Glutamatergic neuron (in vitro differentiated cells): ENCODE measurements at places on chromosomes 1 and 21.

DNA sequence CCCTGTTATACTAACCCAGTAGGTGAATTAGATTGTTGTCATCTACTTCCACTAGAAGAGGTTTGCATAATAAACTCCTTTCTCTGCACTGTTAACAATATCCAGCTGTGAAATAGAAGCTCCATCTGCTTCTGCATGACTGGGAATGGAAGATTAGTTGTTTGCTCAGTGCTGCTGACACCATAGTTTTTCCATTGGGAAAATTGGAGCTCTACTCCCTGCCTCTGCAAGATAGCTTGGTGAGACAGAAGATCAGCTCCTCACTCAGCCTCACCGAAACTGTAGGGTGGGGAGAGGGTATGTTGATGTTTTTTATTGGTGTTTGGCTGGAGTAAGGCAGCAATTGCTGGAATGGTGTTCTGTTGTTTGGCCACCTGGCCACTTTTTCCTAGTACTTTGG lies 331.6 kb upstream of the ADAMTS5 start:
- no peak for DNase-seq

GRCh38 chr1:92527670-92528069 lies 40.9 kb upstream of the GFI1 start:
- DNase-seq, result no peak

DNA sequence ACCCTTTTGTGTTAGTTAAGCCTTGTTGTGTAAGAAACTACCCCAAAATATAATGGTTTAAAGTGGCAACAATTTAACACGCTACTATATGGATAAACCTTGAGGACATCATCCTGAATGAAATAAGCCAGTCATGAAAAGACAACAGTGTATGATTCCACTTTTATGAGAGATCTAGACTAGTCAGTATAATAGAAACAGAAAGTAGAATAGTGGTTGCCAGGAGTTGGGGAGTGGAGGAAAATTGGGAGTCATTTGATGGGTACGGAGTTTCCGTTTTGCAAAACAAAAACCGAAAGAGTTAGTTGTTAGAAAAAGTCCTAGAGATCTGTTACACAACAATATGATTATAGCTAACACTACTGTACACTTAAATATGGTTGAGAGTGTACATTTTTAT lies 16.0 kb upstream of the CHIA start:
- DNase-seq, result no peak

GRCh38 chr1:167090314-167090942 lies at the start of gene GPA33:
TSS of gene GPA33 (minus strand) at chr1:167090377. CDS start at chr1:167090287, 90 bp downstream.
- DNase-seq, result no peak

DNA sequence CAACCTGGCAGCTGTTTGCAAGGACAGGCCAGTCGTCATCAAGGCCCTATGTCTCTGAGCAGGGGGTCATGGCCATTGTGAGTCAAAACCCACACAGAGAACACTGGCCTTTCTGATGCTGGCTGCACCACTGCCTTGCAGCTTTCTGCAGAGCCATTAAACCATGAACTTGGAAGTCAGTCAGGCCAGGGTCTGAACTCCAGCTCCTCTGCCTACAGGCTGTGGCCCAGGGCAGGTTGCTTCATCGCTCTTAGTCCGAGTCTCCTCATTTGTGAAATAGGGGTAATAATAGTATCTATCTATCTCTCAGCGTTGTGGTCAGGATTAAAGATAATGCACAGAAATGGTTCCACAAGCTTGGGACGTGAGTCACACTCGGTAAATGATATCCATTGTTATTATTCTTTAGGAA lies 35.8 kb upstream of the HIVEP3 start:
- DNase-seq, result no peak

DNA sequence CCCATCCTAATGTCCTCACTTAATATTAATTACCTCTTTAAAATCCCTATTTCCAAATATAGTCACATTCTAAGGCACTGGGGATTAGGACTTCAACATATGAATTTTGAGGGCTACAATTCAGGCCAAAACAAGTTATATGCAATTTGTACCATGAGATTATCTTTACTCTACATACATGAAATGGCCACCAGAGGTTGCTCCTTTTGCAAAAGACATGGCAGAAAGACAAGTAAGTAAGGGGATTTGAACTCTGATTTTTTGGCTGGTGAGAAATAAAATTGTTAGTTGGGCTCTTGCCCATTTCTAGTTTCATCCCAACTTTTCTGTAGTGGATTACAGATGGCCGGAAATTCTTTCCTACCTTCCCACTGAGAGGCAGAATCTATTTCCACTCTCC lies 4.8 kb upstream of the ALG6 start:
- no peak for DNase-seq

DNA sequence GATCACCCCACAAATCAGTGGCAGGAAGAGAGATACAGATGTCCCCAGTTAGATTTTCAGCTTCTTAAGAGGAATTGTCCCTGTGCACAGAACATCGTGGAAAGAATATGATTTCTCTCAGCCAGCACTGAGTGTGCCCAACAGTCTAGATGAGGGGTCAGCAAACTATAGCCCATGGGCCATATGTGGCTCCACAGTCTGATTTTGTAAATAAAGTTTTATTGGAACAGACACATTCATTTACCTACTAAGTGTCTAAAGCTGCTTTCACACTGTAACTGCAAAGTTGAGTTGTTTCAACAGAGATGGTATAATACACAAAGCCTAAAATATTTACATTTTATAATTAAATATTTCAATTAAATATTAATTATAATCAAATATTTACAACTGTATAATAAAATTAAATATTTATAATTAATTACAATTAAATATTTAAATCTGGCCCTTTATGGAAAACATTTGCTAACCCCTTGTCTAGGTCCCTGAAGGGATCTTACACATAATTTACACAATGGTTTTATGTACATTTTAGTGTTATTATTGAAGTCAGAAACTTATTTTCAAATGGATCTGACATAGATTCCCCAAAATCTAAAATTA lies 407.6 kb downstream of the PTPRU start:
- DNase-seq, result no peak

GRCh38 chr1:156090840-156091188 lies 8.5 kb upstream of the MEX3A start:
- peak; percentile 89 for DNase-seq

- DNase-seq, result no peak
These were observed 15.0 kb downstream of the GNB1 start for GRCh38 chr1:1875932-1876331.

DNA sequence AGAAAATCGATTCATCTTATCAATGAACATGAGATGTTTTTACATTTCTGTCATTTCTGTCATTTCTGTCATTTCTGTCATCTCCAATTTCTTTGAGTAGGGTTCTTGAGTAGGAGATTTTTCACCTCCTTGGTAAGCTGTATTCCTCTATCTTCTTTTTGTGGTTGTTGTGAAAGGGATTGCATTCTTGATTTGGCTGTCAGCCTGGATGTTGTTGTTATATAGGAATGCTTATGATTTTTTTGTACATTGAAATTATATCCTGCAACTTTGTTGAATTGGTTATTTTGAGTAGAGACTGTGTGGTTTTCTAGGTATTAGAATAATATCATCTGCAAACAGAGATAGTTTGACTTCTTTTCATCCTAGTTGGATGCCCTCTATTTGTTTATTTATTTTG lies 1233.7 kb downstream of the PLA2G4A start:
- no peak for DNase-seq

GRCh38 chr1:163307479-163308171 lies 14.1 kb upstream of the NUF2 start:
- DNase-seq, result no peak

- peak; percentile 31 for DNase-seq
These were observed 6.1 kb upstream of the SFN start for GRCh38 chr1:26856604-26857469.

GRCh38 chr1:36988321-36988720 lies 46.0 kb downstream of the GRIK3 start:
- no peak for DNase-seq

GRCh38 chr21:45207839-45208626 lies 79.7 kb downstream of the POFUT2 start:
- DNase-seq, result no peak

DNA sequence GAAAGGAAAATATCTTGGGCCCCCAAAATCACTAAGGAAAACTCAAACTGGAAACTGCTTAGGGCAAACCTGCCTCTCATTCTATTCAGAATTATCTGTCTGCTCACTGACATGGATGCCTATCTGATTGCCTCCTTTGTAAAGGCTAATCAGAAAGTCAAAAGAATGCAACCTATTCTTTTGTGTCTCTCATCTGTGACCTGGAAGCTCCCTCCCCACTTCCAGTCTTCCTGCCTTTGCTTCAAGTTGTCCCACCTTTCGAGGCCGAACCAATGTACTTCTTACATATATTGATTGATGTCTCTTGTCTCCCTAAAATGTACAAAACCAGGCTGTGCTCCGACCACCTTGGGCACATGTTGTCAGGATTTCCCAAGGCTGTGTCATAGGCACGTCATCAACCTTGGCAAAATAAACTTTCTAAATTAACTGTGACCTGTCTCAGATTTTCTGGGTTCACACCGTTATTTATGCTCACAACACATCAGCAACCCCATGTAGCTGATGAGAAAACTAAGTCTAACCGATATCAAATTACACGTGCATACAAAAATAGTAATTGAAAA lies 302.3 kb upstream of the NRIP1 start:
- no peak for DNase-seq

DNA sequence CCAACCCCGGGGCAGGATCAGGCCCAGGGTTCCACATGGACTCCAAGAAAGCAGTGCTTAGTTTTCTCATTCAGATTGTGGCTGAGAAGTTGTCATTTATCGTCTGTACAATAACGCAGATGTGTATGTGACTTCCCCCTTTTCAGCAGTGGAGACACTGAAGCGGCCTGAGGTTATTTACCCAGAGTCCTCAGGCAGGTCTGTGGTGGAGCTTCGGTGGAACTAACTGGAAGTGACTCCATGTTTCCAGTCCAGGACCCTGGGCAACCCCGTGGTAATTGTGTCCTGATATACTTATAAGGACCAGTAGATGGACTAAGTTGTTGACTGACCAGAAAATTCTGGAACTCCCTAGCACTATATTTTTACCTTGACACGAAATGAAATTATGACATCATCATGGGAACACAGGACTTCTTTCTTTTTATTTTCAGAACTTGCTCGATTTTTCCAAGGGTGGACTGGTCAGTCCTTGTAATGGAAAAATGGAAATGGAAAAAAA lies 1.0 kb upstream of the IER5 start:
- no peak for DNase-seq

DNA sequence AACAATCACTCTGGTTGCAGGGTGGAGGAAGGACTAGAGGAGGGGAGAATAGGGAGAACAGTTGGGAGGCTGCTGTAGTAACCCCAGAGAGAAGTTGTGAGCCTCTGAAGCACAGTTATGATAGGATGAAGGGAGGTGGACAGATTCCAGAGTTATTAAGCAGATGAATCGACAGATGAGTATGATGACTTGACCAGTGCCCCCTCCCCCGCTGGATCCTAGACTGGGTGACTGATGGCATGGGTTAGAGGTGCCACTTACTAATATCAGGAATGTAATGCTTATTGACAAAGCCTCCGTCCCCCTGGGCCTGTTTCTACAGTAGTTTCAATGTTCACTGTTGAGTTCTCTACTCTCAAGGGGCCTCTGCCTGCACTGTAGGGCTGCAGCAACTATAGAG lies 14.0 kb upstream of the TIPRL start:
- DNase-seq, result no peak

DNA sequence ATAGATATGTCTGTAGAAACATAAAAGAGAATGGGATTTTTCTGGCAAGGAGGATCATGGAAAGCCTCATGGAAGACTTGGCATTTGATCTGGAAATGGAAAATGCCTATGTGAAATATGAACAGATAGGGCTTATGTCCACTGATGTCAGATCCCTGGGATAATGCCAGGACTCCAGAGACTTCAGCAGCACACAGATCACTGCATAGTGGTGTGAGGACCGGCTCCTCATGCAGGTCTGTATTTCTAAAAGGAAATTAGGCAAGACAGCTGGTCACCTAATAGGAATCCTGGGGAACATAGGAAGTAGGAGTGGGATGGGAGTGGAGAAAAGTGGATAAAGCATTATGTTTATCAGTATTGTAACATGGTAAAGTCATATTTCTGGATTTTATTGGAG lies 56.8 kb upstream of the IPO9 start:
- no peak for DNase-seq

DNA sequence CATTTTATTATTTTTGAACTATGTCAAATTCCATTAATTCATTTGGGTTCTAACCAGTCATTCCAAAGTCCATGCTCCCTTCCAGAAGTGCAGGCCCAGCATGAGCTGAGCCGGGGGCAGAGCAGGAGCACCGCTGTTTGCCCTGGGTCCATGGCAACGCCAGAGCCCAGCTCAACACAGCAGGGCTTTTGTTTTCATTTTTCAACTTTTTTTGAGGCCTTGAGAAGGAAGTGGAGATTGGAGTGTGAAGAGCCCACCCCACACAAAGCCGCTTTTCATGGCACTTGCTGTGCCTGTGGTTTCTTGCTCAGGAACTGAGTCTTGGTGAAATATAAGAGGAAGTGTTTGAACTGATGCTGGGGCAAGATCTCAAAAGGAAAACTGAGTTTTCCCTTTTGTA lies 13.2 kb upstream of the PRMT2 start:
- DNase-seq, result no peak

GRCh38 chr1:208731981-208732821 lies 488.0 kb upstream of the PLXNA2 start:
- DNase-seq, result no peak

DNA sequence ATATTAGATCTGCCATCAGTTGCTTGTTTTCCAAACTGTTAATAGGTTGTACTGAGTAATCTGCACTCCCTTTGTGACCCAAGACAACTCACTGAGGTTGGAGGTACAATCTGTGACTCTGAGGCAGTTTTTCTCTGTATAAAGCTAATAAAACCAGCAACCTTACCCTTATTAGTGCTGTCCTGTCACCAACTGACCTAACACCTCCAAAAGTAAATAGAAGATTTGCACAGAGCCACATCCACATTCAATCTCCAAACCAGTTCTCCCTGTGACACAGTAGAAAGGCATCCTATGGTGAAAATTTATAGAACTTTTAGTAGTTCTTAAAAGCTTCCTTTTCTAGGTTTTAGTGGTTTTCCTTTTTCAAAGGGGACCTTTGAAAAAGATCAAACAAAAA lies 140.4 kb upstream of the ADGRL2 start:
- no peak for DNase-seq

- DNase-seq, result no peak
These were observed 212.0 kb downstream of the SLC45A1 start for GRCh38 chr1:8529901-8530300.

DNA sequence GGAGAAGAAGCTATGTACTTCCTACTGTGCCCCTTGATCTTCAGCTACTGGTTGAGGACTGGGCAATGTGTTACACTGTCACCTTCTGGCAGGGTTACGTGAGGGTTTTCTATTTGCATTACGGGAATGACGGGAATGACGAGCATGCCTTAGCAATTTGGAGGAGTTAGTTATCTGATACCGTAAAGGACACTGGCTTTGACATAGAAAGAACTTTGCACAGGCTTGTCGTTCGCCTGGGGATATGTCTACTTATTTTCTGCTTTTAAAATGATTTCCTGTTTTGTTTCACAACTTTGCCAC lies 19.8 kb upstream of the ACBD6 start:
- no peak for DNase-seq
